ENCODE measurements at places on chromosomes 1 and 21.

- no peak for DNase-seq
These were observed 1.4 kb downstream of the EVA1C start for GRCh38 chr21:32413697-32414578.

DNA sequence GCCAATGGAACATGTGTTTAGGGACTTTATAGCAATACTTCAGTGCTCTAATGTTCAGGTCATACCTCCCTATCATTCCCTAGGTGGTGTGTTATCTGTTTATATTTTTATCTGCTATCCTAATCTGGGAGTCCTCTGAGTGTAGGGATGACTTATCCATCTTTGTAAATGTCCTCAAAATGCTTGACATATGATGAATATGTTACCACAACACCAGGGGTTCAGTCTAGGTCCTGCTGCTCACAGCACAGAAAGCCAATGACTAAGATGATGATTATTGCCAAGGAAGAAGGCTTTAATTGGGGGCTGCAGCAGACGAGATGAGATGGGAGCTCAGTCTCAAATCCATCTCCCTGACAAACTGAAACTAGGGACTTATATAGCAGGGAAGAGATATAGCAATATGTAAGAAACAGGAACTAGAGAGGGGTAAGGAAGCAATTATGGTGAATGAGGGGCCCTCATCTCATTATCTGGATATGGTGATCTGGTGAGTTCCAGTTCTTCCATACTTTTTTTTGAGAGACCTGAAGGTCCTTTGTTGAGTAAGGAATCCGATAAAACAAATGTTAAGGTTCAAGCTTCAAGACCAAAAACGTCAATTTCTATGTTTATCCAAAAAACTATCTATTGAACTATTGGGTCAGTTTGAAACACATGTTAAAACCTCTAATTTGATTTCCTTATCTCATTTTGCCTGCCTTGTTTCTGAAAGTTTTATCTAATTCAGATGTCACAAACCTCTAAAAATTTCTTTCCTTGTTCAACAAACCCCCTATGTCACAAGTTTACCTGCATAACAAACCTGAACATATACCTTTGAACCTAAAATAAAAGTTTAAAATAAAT, 256.7 kb upstream of the CACYBP start:
- no peak for DNase-seq

DNA sequence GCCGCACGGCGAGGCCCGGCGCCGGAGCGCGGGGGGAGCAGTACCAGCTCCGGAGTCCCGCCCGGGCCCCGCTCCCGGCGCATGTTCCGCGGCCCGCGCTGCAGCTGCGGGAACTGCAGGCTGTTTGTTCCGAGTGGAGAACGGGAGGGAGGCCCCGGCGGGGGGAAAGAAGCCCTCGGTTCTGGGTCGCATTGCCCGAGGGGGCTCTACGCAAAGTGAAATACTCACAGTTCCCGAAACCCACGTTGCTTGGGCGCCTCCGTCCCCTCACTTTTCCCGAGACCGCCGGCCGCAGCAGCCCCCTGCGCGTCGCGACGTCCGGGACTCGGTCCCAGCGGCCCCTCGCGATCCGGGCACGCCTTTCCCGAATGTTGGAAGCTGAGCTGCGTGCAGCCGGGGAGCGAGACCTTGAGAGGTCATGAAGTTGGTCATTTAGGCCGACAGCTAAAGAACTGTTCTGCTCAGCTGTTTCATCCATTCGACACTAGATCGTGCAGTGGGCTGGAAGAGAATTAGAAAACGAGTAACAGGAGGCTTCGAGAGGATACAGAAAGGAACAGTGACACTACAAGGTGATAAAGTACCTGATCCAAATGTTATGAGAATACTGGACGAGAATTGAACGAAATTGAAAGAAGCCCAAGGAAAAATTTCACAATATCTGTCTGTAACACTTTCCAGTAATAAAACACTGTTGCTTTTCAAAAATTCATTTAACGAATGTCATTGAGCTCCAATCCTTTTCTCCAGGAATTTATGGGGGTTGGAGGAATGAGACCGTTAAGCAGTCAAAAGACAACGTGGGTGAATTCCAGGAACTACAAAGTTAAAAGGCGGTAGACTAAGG, 657 bp upstream of the LIN9 start:
- DNase-seq, result peak; percentile 70

GRCh38 chr1:94322696-94323095, 85.3 kb upstream of the ARHGAP29 start:
- no peak for DNase-seq

- DNase-seq, result no peak
These were observed 293.6 kb downstream of the PLPP3 start for GRCh38 chr1:56285554-56286402.

DNA sequence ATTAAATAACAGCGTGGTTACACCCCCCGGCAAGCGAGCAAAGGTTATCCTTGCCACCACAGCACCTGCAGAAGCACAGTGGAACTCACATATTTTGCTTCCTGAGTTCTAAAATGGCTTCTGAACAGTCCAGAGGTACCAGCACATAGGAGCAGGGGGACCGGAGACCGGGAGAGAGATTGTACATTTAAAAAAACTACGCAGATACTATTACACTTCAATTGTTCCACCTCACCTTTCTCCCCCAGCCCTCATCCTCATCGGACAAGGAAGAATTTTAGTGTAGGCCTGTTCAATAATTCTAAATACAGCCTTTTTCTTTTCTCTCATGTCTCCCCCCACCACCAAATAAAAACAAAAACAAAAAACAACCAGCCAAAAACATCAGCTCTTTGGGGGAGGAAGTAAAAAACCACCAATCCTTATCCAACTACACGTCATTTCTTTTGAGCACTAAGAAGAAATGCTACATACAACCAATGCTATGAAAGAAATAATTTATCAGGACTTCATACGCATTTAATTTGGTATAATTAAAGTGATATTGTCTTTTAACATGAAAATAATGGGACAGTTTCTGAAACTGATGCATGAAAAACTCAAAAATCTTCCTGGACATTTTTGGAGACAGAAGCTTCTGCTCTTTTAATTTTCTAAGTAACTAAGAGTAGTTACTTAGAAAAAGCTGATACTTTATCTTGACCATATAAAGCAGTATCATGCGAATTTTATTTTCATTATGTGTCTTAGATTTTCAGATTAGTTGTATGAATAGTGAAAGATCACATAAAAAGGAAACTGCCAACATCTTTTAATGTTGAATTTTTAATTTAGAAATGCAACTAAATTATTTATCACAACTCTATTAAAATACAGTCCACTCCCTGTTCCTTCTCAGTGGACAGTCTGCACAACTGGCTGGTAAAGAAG, 9.1 kb downstream of the CDKN2C start:
- no peak for DNase-seq

DNA sequence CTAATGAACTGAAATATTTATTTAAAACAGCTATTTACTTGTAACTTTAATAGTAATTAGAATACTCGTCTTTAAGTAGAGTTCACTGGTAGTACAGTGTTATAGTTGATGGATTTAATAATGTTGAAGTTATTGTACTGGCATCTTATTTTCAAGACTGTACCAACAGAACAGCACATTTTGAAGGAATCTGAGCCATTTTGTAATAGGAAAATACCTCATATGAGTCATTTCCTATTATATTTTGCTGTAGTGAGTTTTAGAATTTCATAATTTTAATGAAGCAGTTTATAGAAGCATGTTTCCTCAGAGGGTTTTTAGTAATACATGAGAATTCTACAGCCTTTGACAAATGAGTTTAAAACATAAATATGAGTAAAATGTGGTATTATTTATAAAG, 258.3 kb downstream of the OLFM3 start:
- peak; percentile 15 for DNase-seq

DNA sequence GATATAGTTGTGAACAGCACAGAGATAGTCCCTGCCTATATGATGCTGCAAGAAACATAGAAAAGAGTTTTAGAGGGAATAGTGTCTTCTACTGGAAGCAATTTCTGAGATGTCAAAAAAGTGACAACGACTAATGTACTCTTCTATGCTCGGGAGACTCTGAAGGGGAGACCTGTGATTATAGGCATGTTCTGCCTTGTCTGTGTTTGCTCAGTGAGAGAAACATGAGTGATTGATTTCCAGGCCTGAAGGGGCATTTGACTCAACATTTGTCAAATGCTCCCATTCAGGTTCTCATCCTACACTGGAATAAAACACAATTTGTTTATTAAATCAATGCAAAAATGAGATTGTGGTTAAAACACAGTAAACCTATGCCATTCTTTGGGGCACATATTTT, 131.8 kb downstream of the CTH start:
- DNase-seq, result no peak

DNA sequence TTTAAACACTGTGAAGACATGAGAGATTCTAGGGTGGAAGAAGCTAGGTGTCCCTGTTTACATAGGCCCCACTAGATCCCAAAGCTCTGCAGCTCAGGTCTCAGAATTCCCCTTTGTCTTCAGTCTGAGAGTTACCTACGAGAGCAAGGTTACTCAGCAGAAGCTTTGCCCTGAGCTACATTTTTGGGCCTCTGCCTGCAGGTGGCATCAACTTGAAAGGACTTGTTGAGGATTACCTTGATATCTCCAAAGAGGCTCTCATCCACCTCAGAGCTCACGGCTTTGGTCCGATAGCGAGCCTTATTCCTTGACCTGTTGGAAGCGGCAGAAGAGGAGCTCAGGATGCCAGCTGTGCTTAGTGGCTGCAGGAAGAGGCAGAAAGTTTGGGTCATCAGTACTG, 7.0 kb downstream of the CFAP45 start:
- DNase-seq, result no peak

- DNase-seq, result no peak
These were observed 94.6 kb upstream of the RALGPS2 start for GRCh38 chr1:178630417-178630816.

DNA sequence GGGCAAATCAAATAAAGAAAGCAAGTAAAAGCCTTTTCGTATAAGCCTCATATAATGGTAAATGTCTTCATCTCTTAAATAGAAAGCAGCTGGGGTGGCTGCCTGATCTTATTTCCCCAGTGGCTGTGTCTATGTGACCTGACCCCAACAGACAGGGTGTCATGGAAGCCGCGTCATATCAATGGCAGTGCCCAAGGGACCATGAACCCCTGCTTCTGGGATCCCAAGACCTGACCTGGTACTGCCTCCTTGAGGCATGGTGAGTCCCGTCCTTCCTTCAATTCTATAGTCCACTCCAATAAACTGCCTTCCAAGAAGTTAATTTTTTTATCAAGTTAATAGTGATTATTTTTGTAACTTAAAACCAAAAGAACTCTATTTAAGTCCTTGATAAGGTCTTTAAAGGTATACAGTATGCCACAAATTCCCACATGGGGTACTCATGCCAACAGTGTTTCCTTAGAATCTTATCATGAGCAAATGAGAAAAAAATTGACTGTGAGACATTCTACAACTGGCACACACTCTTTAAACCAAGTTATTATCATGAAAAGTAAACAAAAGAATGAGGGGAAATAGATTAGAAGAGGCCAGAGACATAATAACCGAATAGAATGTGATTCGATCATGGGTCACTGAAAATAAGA, 104.6 kb downstream of the ADSS2 start:
- DNase-seq, result no peak

GRCh38 chr1:236081546-236082227, 16.8 kb upstream of the NID1 start:
- DNase-seq, result peak; percentile 9

DNA sequence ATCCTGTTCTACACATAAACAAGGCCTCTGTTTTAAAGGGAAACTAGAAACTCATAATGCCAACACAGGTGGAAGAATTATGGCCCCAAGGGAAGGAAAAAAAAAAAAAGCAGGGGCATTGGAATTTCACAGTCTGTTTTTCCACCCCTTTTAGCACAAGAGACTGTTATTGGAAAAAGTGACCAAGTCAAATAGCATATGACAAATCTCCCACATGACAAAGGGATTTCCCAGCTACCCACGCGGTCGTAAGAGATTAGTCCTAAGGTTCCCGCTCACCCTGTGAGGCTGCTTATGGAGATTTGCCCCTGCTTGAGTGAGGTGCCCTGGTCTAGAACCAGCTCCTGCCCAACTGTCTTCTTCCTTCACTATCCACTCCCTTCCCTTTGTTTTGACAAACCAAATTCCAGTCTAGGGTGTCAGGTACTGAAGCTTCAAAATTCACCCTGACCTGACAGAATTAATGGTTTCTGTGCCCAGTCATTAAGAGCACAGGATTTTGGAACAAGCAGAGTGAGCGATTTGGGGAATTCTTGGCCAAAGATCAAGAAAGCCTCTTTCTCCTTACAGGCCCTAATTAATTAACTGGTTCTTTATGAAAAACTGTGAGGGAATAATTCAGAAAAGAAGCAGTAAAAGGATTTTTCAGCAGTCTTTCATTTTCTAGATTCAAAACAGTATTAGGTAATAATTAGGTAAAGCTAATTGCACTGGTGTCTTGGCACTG, 107.3 kb downstream of the NMNAT2 start:
- peak; percentile 49 for DNase-seq

GRCh38 chr1:151491641-151492040, 19.5 kb upstream of the CGN start:
- DNase-seq, result no peak

- DNase-seq, result no peak
These were observed 204.9 kb upstream of the USP24 start for GRCh38 chr1:55420026-55420425.

GRCh38 chr1:203524152-203524551, 30.2 kb downstream of the OPTC start:
- DNase-seq, result no peak

GRCh38 chr1:231252336-231252735, 11.3 kb downstream of the GNPAT start:
- DNase-seq, result no peak

GRCh38 chr1:232012773-232013386, 386.3 kb downstream of the DISC1 start:
- peak; percentile 90 for DNase-seq

DNA sequence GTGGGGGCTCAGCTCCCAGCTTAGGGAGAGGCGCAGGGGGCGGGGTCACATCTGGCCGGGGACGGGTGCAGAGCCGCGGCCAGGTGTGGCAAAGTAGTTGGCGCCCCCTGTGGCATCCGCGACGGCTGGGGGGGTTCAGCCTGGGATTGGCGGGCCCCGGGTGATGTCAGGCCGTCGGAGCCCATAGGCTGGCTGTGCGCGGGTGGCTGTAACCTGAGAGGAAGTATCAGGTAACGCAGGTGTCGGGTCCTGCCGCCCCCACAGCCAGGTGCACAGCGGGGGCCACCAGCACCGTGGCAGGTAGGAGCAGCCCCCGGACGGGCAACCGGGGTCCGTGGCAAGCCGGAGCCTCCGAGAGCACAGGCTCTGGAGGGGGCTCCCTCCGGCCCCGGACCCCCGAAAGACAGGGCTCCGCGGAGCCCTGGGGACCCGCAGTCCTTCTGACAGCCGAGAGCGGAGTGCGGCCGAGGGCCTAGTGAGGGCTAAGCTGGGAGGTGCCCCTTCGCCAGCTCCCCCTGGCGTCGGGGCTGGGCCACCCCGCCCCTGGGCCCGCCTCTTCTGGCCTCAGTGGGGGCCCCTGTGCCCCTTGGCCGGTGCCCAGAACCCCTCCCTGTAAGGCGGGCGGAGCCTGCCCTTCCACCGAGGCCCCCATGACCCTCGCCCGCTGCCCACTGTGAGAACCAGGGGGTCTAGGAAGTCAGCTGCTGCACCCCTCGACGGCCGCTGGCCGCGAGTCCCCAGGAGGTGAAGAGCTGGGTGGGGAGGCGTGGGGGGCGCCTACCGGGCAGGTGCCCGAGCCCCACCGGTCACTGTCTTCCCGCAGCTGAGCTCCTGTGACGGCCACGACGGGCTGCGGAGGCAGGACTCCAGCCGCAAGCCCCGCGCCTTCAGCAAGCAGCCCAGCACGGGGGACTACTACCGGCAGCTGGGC, 17.9 kb downstream of the TNFRSF25 start:
- DNase-seq, result no peak
